ENCODE measurements at places on chromosomes 1 and 21.

DNA sequence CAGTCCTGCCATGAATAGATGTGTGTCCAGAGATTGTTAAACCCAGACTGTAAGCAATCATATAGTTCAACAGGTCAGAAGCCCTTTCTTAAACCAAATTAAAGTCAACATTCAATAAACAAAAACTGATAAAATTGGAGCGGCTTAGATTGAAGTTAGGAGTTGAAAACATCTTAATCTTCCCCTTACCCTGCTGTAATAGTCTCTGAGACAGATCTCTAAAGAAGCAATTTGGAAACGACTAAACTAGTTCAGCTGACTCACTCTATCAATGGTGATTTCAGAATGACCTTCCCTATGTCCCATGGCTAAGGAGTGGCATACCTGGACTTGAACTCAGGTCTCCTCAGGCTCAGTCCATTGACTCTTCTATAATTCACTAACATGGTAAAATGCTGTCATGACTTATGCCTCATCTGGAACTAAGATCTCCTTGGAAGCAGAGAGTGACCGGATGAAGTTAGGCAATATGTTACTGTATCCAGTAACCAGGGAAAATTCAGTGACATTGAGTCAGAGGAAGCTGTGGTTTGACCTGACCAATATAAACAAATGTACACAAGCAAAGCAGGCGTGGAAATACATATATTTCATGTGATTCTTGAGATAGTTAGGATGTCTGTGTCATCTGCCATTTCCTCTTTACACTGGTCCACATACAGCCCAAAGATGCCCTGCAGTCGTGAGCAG is 30.1 kb downstream of the SGIP1 start:
- peak; percentile 72 for DNase-seq

- no peak for DNase-seq
These were observed 4.6 kb downstream of the CRYBG2 start for GRCh38 chr1:26349188-26349876.

- peak; percentile 77 for DNase-seq
These were observed 296.1 kb downstream of the PTPRC start for GRCh38 chr1:198934901-198935305.

GRCh38 chr1:241240069-241240468 is 116.9 kb downstream of the RGS7 start:
- no peak for DNase-seq

GRCh38 chr1:90319918-90320317 is 325.0 kb downstream of the ZNF326 start:
- DNase-seq, result no peak

- no peak for DNase-seq
These were observed 5.8 kb downstream of the LINGO4 start for GRCh38 chr1:151799179-151800022.

- no peak for DNase-seq
These were observed 128.9 kb downstream of the SIK1 start for GRCh38 chr21:43297989-43298388.

- DNase-seq, result no peak
These were observed 41.6 kb downstream of the PARP1 start for GRCh38 chr1:226366290-226366689.

DNA sequence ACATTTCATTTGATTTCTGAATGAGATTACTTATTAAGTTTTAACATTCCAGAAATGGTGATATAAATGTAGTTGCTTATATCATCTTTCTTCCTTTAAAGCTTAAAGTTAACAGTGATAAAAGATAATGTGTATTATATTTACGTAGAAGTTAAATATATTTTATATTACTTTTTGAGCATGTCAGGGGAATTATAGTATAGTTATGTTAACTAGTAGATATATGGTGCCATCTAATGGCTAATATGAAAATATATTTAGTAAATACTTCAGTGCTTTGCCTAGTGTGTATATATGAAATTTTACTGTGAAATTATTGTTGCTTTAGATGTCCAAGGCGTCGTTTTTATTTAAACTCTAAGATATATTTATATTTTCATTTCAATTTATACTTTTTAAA is 51.5 kb downstream of the SYT14 start:
- DNase-seq, result peak; percentile 4

DNA sequence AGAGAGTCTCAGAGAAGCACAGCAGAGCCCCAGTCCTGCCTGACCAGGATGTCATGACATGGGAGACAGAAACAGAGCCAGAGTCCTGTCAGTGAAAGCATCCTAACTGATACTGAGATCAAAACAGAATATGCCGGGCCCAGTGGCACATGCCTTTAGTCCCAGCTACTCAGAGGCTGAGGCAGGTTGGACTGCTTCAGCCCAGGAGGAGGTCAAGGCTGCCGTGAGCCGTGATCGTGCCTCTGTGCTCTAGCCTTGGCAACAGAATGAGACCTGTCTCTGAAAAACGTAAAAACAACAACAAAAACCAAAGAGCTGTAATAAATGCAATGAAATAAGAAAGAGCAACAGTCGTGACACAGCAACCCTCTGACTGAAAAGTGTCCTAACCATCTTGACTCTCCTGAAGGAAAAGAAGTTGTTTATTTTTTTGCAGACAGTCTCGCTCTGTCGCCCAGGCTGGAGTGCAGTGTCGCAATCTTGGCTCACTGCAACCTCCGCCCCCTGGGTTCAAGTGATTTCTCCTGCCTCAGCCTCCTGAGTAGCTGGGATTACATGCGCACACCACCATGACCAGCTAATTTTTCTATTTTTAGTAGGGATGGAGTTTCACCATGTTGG is 189.2 kb downstream of the SLC45A1 start:
- DNase-seq, result no peak

- peak; percentile 59 for DNase-seq
These were observed 76.9 kb upstream of the GFI1 start for GRCh38 chr1:92563457-92564216.

GRCh38 chr1:82901561-82901960 is 1097.4 kb downstream of the TTLL7 start:
- no peak for DNase-seq

- DNase-seq, result no peak
These were observed 139.1 kb downstream of the TGFBR3 start for GRCh38 chr1:91746728-91747338.

DNA sequence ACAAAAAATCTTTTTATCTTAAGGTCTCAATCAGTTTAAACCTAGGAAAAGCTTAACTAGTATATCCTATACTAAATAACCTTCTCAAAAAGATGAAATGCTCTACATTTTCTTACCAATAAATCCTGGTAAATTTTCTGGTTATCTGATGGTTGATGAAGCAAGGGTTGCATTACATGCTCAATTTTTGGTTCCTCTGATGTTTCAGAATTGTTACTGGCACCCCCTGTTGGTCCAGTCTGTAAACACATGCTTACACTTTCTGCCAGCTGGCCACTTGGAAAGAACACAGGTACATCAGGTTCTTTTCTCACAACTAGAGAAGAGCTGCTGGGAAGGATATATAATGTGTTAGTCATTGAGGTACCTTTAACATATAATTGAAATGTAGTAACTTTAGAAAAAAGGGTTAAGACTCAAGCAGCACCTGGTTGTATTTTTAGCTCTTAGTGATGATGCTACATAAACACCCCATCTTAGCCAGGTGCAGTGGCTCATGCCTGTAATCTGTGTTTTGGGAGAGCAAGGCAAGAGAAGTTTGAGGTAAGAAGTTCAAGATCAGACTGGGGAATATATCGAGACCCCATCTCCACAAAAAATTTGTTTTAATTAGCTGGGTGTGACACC is 30.9 kb upstream of the TAL1 start:
- DNase-seq, result peak; percentile 55

DNA sequence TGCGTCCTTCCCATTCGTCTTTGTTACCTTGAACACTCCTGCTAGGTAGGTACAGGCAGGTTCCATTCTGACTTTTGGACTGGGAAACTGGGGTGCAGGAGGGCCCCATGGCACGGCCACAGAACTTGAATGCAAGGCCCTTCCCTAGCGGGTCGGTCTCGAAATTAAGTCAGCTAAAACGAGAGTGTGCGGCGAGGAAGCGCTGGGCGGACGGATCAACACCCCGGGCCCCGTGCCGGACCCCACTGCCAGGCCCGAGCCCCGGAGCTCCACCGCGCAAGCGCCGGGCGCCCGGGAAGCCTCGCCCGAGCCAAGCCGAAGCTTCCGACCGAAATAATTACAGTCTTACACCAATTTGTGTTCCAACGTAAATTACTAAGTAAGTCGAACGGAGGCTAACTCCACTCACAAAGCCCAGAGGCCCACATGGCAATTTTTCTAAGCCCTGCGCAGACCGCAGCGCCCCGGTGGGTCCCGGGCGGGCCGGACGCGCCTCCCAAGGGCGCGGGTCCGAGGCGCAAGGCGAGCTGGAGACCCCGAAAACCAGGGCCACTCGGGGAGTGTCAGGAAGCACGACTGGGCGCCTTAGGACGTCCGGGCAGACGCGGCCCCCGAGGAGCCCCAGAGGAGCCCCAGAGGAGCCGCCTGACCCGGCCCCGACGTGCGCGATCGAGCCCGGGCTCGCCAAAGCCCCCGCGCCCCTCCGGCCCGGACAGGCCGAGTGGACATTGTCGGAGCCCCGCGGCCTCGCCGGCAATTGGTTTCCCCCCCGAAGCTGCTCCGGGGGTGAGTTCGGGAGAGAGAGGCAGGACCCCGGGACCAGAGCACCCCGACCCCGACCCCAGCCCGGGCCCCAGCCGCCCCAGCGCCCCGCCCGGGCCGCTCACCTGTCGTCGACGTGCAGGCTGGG is 624 bp downstream of the RIPK4 start:
- DNase-seq, result no peak

DNA sequence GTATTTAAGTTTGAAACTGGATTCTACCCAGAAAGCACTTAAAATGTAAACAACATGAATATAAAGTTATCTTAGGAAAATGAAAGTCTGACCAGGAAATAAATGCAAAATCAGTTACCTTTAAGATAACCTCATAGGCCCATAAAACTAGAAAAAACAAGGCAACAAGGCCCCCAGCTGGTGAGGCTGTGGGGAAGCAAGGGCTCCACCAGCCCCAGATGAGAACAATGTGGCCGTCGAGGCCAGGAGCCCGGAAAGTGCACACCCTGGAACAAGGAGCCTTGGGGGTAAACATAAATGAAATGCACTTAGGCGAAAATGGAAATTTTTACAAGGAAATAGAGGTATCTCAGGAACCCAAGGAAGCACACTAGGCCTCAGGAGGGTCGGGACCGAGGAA is 37.9 kb upstream of the BMP8B start:
- no peak for DNase-seq

DNA sequence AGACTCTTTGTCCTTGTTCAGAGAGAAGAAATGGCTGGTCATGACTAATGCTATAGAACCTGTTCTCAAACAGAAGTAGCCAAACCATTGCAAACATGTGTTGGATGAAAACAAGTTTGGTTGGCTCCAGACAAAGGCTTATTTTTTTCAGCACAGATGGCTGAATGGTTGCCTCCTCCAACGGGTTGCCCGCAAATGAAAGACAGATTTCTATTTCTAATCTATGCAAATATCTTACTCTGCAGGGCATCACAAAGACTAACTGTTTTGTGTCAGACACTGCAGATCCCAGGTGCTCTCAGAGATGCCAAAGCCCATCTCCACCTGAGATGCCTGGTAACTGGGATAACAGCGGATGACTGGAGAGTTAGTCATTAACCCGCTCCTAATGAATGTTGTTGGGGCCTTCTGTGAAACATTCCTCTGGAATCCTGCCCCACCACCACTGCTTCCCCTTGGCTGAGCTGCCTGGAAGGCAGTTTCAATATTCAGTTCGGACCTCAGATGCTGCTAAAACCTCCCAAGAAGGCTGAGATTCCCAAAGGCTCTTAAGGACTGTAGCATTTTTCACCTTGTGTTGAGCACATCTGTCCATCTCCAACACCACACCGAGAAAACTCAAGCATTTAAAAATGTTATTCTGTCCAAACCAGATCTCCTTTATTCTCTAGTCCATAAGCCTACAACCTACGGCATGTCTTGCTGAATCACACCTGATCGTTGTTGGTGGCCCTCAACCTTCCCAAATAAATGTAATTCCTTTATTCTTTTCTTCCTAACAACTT is 104.4 kb downstream of the PTPN14 start:
- no peak for DNase-seq

GRCh38 chr1:58874757-58875755 is 91.2 kb upstream of the JUN start:
- DNase-seq, result no peak

DNA sequence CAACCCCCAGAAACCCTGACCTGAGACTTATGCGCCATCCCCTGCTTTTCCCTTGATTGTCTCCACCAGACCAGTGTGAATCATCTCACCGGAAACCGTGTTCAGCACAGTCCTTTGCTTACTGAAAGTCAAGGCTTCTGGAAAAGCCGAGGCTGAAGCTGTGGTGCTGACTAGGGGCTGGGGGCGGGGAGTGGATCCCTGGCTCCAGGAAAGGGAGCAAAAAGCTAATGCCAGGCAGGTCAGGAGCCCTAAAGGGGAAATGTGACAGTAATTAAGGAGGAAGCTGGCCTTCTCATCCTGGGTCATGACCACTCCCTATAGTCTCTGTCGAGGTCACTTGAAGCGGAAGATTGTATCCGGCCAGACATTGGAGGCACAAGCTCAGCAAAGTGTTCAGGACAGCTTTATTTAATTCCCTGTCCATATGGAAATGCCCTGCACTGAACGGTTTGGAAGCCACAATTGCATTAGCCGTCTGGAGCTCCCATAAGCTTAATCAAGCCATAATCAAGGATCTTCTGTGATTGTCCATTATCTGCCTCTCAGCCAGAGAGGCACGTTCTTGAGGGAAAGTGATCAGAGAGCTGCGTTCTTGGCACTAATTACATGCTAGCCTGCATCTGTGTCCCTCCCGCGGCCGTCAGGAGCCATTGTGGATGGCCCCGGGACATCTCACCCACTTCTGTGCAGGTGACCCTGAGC is 403.6 kb downstream of the RRAGC start:
- no peak for DNase-seq

GRCh38 chr1:153928245-153928644 is 5.5 kb upstream of the GATAD2B start:
- DNase-seq, result no peak
